ENCODE measurements at places on chromosomes 3 and 15. TPM values are rescaled to one million over a fixed set of nuclear protein-coding genes. Genes with fewer than 3 reads are reported as not detected.

Gene SLC30A4
- total RNA-seq = 8.8 TPM

Gene SPINK8
- not detected for total RNA-seq

Gene CCR2
- not detected for total RNA-seq

Gene SOX2
- total RNA-seq = not detected

Gene CHRNB4
- not detected for total RNA-seq

Gene ZNF385D
- 4.4 TPM for total RNA-seq
